ENCODE measurements at places on chromosomes 3 and 15.

DNA sequence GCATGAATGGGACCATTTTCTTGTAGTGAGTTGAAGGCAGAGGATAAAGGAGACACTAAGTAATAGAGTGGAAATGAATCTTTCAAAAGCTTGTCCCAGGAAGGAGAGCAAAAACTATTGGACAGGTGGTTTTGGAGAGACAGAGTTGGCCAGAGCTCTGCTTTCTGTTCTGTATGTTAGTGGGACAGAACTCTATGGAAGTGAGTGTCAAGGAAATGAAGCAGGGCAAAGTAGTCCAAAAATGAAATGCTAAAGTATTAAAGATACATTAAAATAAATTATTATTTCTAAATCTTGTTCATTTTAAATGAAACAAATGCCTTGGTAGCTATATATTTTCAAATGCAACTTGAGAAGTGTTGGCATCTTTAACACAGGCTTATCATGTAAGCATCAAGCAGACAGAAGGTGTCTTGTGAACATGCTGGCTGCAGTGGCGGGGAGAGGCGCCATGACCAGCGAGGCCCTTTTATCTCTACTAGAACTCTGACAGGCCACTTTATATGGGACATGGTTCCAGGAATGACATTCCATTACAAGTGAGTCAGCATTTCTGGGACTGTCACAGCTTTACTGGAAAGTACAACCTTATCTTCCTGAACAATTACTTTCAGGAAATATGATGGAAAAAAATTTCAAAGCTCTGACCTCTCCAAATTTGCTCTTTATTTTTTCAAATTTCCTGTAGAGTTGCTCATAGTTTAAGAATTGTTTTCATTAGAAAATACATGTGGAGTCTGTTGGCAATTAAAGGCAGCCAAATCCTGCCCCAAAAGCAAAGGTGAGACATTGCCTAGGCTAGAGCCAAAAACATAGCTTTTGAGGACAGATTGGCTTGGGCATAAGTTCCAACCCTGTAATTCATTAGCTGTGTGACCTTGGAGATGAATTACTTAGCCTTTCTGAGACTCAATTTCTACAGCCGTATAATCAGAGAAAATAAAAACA is 106.5 kb downstream of the ECT2 start:
- no peak for DNase-seq

DNA sequence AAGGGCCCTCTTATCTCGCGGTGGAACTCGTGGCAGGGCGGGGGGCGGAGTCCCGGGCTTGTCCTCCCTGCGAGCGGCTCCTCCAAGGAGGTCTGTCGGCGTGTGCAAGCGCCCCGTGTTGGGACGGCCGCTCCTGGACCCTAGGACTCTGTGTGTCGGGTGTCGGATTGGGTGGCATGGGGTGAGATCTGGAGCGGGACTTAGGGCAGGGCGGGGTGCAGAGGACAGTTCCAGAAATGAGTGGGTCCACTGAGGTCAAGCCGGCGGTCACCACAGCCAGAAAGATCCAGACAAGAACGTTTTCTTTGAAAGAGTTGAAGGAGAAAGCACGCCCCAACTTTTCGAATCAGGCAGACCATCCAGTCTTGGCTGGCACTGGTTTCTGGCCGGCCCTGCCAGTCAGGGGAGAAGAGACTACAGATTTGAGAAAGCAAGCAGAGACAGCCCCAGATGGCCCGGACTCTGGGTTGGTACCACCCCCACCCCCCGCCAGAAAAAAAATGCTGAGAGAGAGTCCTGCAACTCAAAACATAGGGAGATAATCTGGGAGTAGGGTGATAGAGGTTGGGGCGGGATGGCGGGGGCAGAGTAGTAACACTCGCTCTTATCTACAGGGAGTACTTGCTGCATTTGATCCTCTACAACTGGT is 784 bp upstream of the CISH start:
- no peak for DNase-seq

DNA sequence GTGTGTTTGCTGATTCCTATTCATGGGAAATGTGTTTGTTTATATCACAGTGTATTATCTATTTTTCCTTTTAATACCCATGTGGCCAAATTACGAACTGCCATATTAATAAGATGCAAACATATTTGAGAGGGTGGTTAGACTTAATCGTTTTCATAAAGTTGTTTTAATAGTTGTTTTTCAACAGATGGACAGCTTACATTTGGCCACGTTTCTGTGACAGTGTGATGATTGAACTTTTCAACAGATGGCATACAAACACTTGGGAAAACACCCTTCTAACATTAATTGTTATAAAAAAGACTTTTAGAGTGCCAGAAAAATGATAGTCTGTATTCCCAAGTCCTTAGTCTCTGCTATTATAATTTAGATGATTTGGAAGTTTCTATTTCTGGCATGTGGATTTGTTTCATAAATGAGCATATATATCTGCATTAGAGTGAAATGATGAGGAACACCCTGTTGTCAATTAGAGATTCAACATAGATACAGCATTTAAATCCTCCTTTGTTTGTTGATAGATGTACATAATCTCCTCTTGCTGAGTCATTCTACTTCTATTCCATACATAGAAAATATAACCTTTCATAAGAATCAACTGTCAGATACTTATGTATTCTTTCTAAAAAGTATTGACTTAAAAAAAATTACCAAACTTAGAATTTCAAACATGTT is 13.1 kb downstream of the PLAAT1 start:
- no peak for DNase-seq

GRCh38 chr3:134056464-134056891 is 26.8 kb upstream of the SLCO2A1 start:
- DNase-seq: no peak

DNA sequence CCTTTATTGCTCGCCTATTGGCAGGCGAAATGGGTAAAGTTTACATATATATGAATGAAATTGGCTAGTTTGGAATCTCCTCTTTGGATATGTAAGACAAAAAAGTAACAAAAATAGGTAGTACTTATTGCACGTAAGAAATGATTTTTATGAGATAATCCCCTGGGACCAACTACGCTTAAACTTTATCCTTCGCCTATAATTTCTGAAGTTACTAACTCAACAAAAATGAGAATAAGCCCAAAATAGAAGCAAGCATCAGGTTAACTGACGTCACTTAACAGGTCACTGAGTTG is 438 bp upstream of the SLC49A4 start:
- DNase-seq: no peak
